ENCODE measurements at places on chromosomes 5 and 9. TPM values are rescaled to one million over a fixed set of nuclear protein-coding genes. Genes with fewer than 3 reads are reported as not detected.

- no peak for DNase-seq
Measured at GRCh38 chr9:104025104-104025503, 69.0 kb upstream of the SMC2 start.

- DNase-seq, result peak; percentile 19
Measured at GRCh38 chr9:71608825-71609447, 159.4 kb downstream of the CEMIP2 start.

GRCh38 chr5:8577792-8578191, 708.8 kb downstream of the MTRR start:
- peak; percentile 28 for DNase-seq

GRCh38 chr5:171706736-171707441, 78.7 kb upstream of the SMIM23 start:
- no peak for DNase-seq

- no peak for DNase-seq
Measured at GRCh38 chr9:27653957-27654356, 80.7 kb upstream of the C9orf72 start.

SLC36A3 gene
- total RNA-seq, result not detected

GRCh38 chr9:130720762-130721161, 27.2 kb downstream of the EXOSC2 start:
- no peak for DNase-seq

EGFL7 gene
- total RNA-seq, result 2.2 TPM

CATSPER3 gene
- under 0.01 TPM for total RNA-seq

GRCh38 chr9:132003319-132003704, 76.4 kb downstream of the MED27 start:
- no peak for DNase-seq

DNA sequence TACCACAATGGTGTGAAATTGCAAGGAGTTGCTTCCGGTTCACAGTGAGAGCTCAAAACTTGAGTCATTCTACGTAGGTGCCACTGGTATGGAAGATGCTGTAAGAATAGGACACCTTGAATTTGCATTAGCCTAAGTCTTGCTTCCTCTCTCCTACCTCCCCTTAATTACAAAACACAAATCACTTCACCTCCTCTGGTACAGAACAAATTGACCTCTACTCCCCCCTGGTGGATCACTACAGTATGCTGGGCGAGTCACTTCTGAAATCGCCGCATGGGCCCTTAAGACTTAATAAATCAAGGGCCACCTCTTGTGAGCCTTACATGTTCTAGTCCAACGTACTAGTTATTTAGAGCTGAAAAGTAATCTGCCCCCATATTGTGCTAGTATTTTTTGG, 145.3 kb upstream of the SMARCA2 start:
- no peak for DNase-seq

GRCh38 chr5:179668391-179668790, 12.4 kb downstream of the CBY3 start:
- peak; percentile 54 for DNase-seq

DNA sequence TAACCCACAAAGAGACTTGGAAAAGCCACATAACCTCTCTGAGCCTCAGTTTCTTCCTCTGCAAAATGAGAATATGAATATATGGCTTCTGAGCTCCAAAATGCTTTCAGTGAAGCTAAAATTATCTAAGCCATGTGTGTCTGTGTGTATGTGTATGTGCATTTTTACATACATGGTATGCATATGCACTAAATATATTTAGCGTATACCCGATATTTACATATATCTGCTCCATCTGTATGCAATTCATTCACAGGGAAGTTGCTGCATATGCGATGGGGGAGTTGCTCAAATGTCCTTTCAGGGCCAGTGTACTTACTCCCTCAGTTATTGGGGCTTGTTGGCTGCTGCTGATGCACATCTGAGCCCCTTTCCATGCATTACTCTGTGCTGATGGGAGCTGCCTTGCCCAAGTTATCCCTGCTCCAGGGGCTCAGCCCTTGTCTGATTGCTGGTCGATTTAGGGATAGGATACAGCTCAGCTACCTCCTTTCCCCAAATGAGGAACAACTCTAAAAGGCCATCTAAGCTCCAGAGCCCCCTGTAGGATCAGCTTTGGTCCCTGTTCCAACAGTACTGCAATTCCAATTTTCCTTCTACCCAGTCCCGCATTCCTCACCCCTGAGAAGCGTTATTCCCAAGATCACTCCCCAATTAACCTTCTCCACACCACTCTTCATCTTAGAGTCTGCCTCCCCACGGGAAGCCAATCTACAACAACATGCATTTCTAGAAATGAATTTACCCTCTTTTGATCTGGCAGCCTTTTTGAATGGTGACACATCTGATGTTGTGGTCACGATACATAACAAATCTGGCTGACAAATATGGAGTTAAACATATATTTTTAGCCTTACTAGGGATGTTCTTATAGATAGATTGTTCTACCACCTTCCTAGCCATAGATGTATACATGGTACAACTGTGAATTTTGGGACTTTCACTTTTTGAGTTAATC, 15.9 kb downstream of the RHOBTB3 start:
- DNase-seq, result no peak

RASA1 gene
- total RNA-seq, result 45.7 TPM

C5orf46 gene
- total RNA-seq, result not detected

PCDHA9 gene
- under 0.01 TPM for total RNA-seq

NIPSNAP3A gene
- 40.0 TPM for total RNA-seq

DNA sequence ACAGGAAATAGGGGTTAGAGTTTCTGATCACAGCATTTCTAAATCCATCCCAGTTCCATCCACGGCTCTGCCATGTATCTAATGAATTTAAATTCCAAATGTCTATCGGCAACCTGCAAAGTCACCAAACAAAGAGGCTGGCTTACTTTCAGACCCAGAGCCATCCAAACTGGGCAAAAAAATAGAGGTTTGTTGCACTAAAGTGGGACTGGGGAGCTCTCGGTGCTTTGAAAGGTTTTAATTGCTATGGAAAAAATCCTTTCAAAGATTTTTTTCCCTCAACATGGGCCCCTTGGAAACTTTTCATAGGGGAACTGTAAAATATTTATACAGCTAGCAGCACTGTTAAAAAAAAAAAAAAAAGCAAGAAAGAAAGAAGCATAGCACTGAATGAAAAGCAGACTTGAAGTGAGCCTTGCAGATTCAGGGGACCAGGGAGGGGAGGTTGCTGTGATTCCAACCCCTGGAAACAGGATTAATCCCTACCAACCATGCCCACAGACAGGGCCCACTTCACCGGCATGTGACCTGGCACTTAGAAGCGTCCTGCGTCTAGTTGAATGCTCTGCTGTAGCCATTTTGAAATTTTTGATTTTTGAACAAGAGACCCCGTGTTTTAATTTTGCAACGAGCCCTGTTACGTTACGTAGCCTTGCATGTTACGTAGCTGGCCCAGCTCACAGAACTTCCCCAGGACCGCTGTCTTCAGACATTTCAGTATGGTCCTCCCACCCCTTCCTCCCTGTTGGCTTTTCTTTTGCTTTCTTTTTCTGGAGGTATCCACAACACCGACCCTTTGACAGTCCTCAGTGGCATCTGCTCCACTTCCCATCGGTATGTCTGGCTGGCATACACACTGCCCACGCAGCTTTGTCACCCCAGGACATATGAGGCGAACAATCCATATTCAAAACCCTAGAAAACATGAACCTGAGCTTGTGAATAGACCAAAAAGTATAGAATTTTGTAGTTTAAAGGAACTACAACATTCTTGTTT, 105.3 kb upstream of the NFIB start:
- no peak for DNase-seq

DNA sequence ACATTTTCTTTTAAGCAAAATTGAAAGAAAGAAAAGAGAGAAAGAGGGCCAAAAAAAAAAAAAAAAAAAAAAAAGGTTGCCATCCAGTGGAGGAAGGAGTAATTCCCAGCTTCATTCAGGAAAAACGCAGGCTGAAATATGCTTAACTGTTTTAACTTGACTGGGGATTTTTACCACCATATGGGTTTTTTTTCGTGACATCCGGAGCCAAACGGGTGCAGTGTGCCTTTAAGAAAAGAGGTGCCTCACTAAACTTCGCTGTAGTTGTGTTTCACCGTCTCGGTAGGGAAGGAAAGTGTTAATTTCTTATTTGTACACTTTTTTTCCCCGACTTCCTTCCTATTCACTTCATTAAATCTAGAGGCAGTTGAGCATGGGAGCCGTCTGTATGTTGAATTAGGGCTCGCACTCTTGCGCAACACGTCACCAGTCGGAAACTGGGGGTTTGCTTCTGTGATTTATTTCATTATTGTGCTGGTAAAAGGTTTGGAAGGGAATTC, 143.0 kb downstream of the SMARCA2 start:
- DNase-seq, result peak; percentile 67

LURAP1L gene
- 6.1 TPM for total RNA-seq

DNA sequence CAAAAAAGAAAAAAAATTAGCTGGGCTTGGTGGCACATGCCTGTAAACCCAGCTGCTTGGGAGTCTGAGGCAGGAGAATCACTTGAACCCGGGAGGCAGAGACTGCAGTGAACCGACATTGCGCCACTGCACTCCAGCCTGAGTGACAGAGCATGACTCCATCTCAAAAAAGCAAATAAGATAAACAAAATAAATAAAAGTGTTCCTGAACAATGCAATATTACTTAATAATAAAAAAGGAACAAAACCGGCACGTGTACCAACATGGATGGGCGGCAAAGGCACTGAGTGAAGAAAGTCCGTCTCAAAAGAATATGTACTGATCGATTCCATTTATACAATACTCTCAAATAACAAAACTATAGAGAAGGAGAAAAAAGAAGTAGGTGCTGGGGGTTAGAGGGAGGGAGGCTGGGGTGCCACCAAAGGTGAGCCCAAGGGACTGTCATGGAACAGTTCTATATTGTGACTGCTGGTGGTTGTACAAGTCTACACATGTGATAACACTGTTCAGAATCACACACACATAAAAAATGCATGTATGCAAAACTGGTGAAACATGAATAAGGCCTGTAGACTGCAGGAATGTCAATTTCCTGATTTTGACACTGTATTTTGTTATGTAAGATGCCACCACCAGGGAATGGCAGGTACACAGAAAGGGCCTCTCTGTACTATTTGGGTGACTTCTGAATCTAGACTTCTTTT, 15.8 kb downstream of the MYO10 start:
- no peak for DNase-seq

ARRDC1 gene
- 7.8 TPM for total RNA-seq

DNA sequence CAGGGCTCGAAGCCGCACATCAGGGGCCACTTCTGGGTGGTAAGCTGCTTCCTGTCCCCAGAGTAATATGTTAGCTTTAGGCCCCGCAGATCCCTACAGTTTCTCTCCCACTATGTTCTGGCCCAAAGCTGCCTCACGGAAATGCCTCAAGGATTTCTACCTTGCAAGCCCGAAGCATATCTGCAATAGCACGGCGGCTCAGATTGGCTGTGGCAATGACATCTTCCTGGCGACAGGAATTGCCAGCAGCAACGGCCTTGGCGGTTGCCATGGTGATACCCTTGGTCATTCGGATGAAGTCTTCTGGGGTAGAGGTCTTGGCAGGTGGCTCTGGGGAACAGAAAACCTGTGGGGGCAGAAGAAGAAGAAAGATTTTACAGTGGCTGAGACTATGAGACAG, 10.3 kb upstream of the TPM2 start:
- DNase-seq, result no peak

PSAT1 gene
- total RNA-seq, result 98.9 TPM

DNA sequence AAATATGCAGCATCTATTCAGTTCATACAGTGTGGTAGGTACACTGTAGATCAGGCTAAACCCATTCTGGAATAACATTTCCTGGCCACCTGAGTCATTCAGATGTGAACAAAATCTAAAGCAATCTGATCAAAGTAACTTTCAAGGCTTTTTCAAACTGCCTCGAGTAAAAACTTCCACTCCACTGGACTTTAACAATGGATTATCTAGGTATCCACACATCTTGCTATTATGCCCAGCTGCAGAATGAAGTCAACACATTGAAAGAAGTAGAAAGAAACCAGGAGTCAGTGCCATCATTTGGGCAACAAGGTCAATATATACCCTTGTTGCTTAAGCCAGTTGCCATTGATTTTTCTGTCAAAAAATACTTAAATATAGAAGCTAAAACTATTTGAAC, 1352.6 kb upstream of the NUDT12 start:
- DNase-seq, result no peak

PCDHB6 gene
- total RNA-seq, result under 0.01 TPM
